ENCODE measurements at places on chromosomes 1 and 21. TPM values are rescaled to one million over a fixed set of nuclear protein-coding genes. Genes with fewer than 3 reads are reported as not detected.

DNA sequence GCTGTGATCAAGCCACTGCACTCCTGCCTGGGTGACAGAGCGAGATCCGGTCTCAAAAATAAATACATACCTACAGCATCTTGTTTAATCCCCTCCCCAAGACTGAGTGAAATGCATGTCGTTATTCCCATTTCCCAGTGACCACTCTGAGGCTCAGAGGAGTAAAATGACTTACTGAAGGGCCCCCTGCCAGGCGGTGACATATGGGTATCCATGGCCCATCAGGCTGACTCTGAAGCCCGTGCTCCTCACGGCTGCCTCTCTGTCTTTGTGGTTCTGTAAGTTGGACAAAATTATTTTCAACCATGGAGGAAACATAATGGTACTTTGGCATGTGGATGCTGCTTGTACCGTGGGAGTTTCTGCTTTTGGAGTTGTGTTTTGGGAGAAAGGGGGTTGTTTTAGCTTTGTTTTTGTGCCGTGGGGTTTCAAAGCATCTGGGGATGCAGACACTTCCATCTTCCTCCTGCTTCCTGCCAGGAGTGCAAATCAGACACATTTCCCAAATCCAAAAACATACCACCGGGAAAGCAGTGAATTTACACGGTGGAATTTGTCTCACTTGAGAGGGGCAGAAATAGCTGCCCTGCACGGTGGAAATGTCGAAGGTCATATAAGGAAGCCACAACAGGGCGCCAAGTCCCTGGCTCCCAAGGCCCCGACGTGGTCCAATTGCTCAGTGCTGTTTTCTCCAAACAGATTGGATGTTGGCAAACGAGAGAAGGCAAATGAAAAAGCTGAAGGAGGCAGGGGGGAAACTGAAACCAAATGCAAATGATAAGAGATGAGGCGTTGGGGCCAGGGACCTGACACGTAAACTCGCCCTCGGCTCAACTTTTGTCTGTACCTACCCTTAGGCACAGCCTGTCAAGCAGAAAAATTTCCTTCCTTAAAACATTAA, 17.1 kb upstream of the PINK1 start:
- no peak for DNase-seq

- no peak for DNase-seq
Observed at GRCh38 chr1:101847626-101848025, 149.1 kb downstream of the OLFM3 start.

DNA sequence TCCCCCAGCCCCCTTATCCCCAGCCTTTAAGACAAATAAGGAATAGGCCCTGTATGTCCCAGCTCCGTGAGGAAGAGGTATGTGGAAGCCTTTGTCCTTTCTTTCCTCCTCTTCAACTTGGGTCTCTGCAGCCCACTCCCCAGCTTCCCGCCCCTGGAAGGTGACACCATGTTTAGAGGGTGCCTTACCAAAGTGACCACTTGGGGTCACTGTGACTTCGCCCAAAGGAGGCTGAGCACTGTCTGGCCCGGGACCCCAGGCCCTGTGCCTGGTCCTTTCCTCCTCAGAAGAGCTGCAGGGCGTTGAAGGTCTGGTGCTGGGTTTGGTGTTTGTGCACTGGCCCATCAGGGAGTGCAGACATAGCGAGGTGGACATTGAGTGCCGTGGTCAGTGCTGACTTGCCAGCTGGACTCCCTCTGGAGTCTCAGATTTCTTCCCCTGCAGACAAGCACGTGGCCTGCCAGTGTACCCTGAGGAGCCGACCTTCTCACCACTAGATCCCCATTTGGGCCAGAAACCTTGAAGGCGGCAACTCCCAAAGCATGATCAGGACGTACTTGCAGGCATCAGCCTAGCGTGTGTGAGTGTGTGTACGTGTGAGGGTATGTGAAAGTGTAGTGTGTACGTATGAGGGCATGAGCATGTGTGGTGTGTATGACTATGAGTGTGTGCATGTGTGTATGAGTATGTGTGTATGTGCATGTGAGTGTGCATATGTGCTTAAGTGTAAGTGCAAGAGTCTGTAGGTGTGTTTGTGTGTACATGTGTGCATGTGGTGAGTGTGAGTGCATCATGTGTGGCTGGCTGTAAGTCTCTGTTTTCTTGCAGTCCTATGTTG, 181.4 kb upstream of the KIAA0040 start:
- DNase-seq = peak; percentile 83

DNA sequence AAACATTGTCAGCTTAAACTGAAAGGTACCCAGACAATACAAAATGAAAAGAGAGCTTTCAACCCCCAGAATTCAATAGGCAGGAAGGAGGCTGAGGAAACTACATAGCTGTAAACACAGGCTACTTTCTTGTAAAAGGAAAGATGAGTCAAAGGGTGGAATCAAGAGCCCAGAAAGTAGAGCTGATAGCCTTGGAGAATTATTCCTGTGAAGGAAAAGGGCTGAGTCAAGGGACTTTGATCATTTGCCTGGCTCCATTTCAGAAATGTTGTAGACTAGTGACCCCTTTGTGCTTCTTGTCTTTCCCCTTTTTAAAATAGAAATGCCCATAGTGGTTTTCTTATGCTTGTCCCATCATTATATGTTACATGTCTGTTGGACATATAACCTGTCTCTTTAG, 597.6 kb downstream of the ADGRL2 start:
- DNase-seq = no peak

DNA sequence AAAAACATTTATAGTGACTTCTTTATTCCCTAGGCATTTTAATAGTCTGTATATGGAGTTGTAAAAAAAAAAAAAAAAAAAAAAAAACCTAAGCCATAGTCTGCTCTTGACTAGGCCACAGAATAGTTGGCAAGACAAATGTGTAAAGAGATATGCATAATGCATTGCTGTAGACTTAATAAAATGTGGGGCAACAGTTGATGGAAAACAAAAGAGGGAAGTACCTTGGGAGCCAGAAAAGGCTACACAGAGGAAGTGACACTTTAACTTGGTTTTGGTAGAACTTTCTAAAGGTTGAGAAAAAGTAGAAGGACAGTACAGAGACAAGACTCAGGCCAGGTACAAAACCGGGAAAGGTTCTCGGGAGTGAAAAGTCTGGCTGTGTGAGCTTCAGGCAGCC, 802.9 kb upstream of the ADAMTS5 start:
- DNase-seq = no peak

DNA sequence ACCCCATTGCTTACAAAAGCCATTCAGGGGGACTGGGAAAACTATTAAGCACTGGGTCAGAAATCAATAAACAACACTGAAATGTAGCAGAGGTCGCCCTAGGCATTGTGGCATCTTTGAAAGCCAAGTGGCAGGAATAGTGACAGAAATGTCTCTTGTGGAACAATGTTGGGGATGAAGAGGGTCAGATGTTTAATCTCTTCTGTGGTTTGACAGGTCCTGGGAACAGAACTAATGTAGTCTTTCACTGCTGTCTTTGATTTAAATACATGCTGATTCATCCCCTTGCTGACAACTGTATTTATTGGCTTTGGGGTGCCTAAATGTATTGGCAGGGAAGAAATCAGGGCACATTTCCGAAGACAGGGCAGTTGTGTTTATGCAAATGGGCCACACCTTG, 194.8 kb downstream of the ATG4C start:
- no peak for DNase-seq

DNA sequence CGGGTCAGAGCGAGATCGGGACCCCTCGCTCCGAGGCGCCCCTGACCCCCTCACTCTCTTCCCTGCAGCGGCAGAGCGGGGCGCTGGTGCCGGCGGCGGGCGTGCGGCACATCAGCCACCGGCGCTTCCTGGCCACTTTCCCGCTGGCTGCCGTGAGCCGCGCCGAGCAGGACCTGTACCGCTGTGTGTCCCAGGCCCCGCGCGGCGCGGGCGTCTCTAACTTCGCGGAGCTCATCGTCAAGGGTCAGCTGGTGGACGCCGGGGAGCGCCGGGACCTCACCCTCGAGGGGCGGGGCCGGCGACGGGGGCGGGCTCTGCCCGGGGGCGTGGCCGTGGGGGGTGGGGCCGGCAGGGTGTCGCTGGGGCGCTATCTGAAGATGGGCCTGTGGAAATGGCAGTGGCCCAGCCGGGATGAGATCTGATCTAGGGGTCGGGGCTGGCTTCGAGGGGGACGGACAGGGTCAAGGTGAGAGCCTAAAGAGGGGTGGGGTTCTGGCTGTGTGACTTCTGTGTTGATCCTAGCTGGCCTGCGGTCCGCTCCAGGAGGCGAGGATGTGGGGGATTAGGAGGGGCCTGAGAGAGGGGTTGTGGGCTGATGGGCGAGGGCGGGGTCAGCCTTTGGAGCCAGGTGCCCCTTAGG, 23.6 kb downstream of the PTPRU start:
- DNase-seq = peak; percentile 82

- peak; percentile 67 for DNase-seq
Observed at GRCh38 chr1:180988253-180988752, 34.4 kb downstream of the STX6 start.

DNA sequence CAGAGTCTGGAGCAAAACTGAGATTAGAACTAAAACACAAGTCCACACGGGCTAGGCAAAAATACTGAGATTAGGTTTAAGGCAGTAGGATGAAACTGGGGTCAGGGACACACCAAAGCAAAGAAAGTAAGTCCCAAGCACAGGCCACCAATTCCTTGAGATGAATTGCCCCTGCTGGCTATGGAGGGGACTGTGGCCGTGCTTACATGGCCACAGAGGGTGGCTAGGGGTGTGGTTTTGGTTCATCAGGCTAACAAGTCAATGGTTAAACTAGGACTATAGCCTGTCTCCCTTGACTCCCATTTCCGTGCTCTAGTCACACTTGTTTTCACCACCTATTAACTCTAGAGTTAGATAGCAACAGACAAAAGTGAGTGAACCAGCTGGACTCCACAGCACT, 394.8 kb downstream of the PBX1 start:
- no peak for DNase-seq

DNA sequence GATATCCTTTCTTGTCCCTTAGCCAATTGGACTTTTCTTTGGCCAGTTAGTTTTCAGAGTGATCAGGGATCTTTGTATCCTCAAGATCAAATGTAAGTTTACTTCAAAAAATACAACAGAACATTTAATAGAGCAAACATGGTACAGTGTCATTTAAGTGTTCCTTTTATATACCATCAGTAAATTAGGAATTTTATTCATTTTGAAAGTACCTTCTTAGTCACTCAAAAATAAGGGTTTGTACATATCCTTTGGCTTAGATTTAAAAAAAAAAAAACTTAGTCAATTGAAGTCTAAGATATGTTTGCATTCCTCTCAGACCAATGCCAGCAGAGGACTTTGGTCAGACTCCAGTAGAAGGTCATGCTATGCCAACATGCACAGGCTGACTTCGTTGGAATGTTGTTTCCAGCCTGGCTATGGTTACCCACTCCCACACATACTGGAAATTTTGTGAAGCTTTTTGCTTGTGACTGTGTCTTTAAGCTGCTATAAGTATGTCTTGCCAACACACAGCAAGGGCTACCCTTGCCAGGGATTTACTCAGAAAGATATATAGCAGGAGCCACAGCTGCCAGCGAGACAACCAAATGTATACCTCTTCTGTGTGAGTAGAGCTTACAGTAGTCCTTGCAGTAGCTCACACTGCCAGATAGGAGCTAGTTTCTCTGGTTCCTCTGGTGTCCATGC, 81.5 kb upstream of the LRIF1 start:
- DNase-seq = no peak

GRCh38 chr1:210024996-210025395, 87.0 kb downstream of the SYT14 start:
- peak; percentile 39 for DNase-seq

DNA sequence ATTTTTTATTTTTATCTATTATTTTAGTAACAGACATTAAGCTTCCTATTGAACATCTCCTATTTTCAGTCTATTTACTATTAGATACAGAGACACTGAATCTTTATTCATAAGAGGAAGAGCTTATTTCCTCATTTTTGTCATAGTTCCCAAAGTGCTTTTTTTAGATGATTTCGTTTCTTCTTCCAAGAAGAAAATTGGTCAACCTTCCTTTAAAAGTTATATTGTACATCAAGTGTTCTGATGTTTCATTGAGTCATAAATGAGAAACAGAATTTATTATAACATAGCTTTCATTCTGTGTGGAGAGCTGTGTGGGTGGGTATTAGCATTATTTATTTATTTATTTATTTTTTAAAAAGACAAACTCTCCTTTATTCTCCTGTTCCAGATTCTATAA, 50.6 kb upstream of the BACH1 start:
- DNase-seq = no peak

GRCh38 chr1:12026586-12026985, 7.3 kb downstream of the MIIP start:
- no peak for DNase-seq

- DNase-seq = peak; percentile 44
Observed at GRCh38 chr1:166166329-166166697, 488 bp downstream of the FAM78B start.

- DNase-seq = no peak
Observed at GRCh38 chr1:192943522-192943921, 115.6 kb downstream of the UCHL5 start.

- DNase-seq = no peak
Observed at GRCh38 chr1:6547301-6547700, 7.0 kb downstream of the NOL9 start.

DNA sequence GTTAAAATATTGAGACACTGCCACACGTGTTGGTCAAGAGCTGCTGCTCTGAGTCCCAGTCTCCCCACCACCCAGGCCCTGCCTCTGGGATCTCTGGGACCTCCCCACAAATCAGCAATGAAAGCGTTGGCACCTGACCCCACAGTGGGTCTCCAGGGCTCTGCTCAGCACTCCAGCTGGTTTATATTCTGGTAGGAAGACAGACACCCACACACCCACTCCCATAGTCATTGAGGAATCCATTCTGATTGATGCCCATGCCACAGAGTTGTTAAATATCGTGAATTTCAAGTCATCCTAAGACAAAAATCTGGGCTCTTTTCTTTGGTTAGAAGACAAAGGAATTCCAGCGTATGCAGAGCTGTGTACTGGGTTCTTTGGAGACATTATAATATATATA, 91.6 kb downstream of the KIF26B start:
- no peak for DNase-seq

GRCh38 chr1:224057461-224058199, 56.3 kb upstream of the FBXO28 start:
- DNase-seq = no peak

Gene SPATA17
- 2.1 TPM for total RNA-seq

Gene NR1I3
- total RNA-seq = not detected

GRCh38 chr1:239891621-239892358, 199.9 kb upstream of the FMN2 start:
- DNase-seq = no peak

GRCh38 chr1:71086331-71086730, 5.5 kb upstream of the ZRANB2 start:
- no peak for DNase-seq

Gene CFHR3
- total RNA-seq = 20.9 TPM

- DNase-seq = no peak
Observed at GRCh38 chr1:233672732-233673131, 58.8 kb downstream of the KCNK1 start.
